ENCODE measurements at places on chromosomes 2 and 18.

- no peak for DNase-seq
These were observed 198.8 kb downstream of the NDUFA10 start for GRCh38 chr2:239826376-239826775.

DNA sequence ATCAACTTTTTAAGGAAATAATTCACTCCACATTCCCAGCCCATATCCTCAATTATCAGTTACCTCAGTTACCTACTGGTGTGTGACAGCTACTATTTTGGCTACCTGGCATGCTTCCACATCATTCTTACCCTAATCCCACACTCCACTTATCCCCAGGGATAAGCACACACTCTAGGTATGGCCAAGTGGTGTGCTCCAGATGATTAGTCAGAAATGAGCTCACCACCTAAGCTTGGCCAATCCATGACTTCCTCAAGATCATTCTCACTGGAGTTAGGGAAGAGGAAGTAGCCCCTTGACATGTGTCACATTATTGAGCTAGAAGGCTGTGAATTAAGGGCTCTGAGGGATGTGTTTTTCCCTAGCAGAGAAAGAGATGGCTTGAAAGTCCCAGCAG, 20.9 kb upstream of the SMAD4 start:
- no peak for DNase-seq

GRCh38 chr2:235594964-235595363, 101.1 kb downstream of the AGAP1 start:
- no peak for DNase-seq

- DNase-seq = no peak
These were observed 104.5 kb upstream of the SMIM21 start for GRCh38 chr18:75531851-75532459.

GRCh38 chr2:5132281-5132680, 559.9 kb upstream of the SOX11 start:
- no peak for DNase-seq

DNA sequence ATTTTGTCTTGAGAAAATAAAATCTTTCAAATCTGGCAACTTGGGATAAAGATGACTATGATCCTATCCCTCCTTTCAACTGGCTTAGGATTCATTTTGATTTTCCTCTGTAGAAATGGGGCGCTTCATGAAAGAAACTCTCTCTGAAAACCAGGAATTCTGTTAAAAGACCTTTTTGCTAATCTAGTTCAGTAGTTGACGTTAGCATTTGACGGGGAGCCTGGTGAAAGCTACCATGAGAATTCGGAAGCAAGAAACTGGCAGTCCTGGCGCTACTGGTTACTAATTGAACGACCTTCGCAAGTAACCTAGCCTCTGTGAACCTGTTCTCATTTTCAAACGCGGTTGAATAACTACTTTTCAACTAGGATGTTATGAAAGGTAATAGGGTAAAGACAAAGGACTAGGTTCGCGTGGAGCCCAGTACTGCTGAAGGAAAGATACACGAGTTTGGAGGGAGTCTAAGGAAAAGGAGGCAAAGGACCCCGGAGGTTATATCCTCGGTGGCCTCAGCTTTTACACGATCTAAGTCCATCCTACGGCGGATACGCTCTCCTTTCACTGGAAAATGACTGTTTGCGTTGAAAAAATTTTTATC, 604 bp upstream of the STK11IP start:
- DNase-seq = no peak

- DNase-seq = no peak
These were observed 297.7 kb upstream of the SYT4 start for GRCh38 chr18:43574974-43575373.

- DNase-seq = no peak
These were observed 127.2 kb upstream of the THSD7B start for GRCh38 chr2:136638193-136638592.

DNA sequence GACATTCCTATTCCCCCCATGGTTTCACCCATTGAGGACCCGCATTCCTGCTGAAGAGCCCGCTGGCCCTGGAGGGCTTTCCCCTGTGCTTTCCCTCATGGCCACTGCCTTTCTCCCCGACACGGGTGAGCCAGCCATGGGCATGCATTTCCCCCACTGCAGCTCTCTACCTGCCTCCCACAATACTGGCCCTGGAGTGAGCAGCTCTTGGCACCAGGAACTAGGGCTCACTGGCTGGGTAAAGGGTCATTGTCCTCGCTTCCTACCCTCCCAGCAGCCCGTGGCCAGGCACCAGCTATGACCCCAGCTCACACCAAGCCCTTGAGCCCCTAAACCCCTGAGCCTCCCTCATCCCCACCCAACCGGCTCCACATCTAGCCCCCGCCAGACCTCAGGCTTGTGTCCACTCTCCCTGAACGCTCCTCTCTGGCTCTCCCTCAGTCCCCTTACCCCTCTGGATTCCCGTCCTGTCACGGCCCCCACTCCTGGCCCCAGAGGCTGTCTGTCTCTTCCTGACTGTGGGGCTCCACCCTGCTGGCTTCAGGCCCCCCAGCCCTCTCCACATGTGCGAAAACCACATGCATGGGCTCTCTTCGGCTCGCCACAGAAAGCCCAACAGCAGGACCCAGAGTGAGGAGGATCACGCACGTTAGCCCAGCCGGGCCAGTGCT, 199.8 kb downstream of the ZFP36L2 start:
- DNase-seq = no peak

GRCh38 chr18:13660510-13660909, 65.8 kb downstream of the FAM210A start:
- no peak for DNase-seq

GRCh38 chr2:85741211-85741832, 12.5 kb upstream of the ATOH8 start:
- DNase-seq = no peak
